Pericardium fibroblast (primary cell): ENCODE measurements at places on chromosomes 12 and 14. TPM values are rescaled to one million over a fixed set of nuclear protein-coding genes. Genes with fewer than 3 reads are reported as not detected.

The RASAL1 gene
- total RNA-seq, result not detected in 2 replicates

The LGR5 gene
- under 0.01 and 0.68 TPM in 2 replicates for total RNA-seq

The SPX gene
- 0.93 and 10.4 TPM in 2 replicates for total RNA-seq

The PDE3A gene
- total RNA-seq, result 3.4 and 3.7 TPM in 2 replicates

The STRN3 gene
- 16.7 and 18.8 TPM in 2 replicates for total RNA-seq

The AVPR1A gene
- not detected in 2 replicates for total RNA-seq
